ENCODE measurements at places on chromosomes 16 and 17.

DNA sequence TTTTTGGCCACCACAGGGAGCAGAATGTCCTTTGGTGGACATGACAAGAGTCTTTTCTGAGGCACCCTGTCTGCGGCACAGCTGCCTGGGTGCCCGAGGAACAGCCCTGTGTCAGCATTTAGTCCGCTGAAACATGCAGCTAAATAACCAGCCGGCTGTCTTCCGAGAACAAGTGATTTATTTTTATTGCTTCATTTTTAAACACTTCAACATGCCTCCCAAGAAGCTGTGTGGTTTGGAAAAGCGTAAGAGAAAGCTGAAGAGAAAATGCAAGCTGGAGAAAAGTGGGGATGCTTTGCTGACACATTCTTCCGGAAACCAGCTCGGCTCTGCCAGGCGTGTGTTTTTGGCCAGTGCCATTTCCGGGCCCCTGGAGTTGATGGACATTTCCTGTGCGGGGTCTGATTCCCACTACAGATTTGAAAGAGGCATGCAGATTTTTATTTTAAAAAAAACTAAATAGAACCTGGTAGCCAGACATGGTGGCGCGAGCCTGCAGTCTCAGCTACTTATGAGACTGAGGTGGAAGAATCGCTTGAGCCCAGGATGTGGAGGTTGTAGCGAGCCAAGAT lies 94.7 kb downstream of the SEC14L1 start:
- H3K4me3 ChIP-seq = peak overlapping the region; percentile 79
- H3K27me3 ChIP-seq = no peaks in the 10 kb centered on the region
- peak; percentile 50 for DNase-seq
- peaks cover 21% of the 10 kb centered on the region for H3K4me1 ChIP-seq

DNA sequence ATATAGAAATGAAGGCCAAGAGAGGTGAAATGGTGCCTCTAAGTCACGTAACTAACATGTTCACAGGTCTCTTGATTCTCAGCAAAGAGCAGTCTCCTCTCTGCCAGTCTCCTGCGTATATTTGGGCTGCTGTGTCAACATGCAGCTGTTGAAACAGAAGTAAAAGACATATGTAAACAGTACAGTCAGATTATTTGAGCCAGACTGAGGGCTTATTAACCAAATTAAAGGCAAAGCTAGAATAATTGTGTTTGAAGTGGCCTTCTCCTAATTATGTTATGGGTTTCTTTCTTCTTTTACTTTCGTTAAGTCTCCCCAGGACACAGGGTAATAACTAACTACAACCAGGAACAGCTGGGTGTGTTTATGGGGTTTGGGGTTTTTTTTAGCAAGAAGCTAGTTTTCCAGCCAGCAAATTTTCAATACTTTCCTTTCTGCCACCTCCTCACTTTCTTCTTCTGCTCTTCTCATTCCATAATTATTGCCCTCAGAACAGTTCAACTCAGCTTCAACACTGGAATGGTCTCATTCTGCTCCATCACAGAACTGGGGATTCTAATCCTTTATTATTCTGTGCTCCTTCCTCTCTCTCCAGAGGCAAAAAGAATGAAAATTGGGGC lies 18.4 kb downstream of the G6PC1 start:
- peaks cover 3% of the 10 kb centered on the region for H3K27me3 ChIP-seq
- no peaks in the 10 kb centered on the region for H3K36me3 ChIP-seq
- no peaks in the 10 kb centered on the region for H3K4me1 ChIP-seq
- DNase-seq = no peak
- no peak overlapping the region for H3K4me3 ChIP-seq

DNA sequence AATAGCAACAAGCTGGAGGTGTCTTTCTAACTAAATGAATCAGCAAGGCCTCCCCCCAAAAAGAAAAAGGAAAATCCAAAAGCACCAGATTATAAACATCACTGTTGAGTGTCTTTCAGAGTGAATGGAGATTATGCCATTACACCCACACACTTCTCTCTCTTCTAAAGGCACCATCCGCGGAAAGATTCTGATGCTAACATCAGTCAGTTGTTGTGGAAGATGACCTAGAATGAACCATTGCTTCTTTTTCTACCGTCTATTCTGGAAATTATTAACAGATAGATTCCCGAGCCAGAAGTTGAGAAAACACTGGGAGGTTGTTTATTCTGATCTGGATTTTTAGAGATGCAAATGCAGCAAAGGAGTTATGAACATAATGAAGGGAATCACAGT lies 60.9 kb upstream of the FAM20A start:
- H3K4me3 ChIP-seq = no peak overlapping the region
- peaks cover 29% of the 10 kb centered on the region for H3K27me3 ChIP-seq
- H3K27ac ChIP-seq = no peak overlapping the region
- H3K36me3 ChIP-seq = peaks cover 5% of the 10 kb centered on the region
- no peak for DNase-seq

DNA sequence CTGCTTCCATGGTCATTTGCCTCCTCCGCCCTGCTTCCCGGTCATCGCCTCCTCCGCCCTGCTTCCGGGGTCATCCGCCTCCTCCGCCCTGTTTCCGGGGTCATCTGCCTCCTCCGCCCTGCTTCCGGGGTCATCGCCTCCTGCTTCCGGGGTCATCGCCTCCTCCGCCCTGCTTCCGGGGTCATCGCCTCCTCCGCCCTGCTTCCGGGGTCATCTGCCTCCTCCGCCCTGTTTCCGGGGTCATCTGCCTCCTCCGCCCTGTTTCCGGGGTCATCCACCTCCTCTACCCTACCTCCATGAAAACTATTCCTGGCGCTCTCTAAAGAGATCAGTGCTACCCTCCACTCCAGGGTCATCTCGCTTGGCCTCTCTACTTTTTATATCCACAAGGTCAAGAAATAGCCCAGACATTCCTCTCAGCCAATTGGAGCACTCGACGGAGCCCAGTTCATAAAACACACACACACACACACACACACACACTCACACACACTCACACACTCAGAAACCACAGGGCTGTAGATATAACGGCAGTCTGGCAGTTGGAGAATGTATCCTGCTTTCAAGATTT lies 44.8 kb downstream of the TRARG1 start:
- H3K27me3 ChIP-seq = peaks cover 26% of the 10 kb centered on the region
- DNase-seq = no peak
- no peak overlapping the region for H3K27ac ChIP-seq
- no peaks in the 10 kb centered on the region for H3K36me3 ChIP-seq
- H3K4me1 ChIP-seq = no peaks in the 10 kb centered on the region

GRCh38 chr17:49361129-49361901 lies 735 bp downstream of the ZNF652 start:
- no peaks in the 10 kb centered on the region for H3K27me3 ChIP-seq
- peak overlapping the region; percentile 85 for H3K4me3 ChIP-seq
- peaks cover 29% of the 10 kb centered on the region for H3K4me1 ChIP-seq
- DNase-seq = peak; percentile 93
- H3K27ac ChIP-seq = peak overlapping the region; percentile 54

DNA sequence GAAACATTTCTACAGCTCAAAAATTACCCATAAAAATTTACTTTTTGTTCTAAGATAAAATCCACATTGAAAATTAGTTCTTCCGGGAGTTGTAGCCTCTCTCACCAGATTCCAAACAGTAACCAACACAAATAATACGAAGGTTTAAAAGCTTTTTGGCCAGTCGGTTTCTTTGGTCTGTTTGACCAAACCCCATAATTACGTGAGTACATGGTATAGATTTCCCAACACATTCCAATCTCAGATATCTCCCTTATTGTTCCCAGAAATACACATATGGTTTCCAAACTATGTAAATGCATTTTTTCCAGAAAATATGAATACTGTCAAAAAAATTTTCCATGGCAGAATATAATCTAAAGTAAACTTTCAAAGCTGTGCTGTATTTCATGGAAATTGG lies 722.0 kb downstream of the KCNJ2 start:
- DNase-seq = no peak
- no peak overlapping the region for H3K4me3 ChIP-seq
- H3K4me1 ChIP-seq = no peaks in the 10 kb centered on the region
- no peak overlapping the region for H3K27ac ChIP-seq
- no peaks in the 10 kb centered on the region for H3K36me3 ChIP-seq
- no peaks in the 10 kb centered on the region for H3K27me3 ChIP-seq

GRCh38 chr16:84501077-84501735 lies 3.3 kb downstream of the MEAK7 start:
- no peak overlapping the region for H3K4me3 ChIP-seq
- no peaks in the 10 kb centered on the region for H3K27me3 ChIP-seq
- peaks cover 6% of the 10 kb centered on the region for H3K36me3 ChIP-seq
